Fibroblast of skin of scalp (primary cell): ENCODE measurements at places on chromosomes 5 and 9.

GRCh38 chr5:84480873-84481637, 96.4 kb upstream of the EDIL3 start:
- no peak for DNase-seq

DNA sequence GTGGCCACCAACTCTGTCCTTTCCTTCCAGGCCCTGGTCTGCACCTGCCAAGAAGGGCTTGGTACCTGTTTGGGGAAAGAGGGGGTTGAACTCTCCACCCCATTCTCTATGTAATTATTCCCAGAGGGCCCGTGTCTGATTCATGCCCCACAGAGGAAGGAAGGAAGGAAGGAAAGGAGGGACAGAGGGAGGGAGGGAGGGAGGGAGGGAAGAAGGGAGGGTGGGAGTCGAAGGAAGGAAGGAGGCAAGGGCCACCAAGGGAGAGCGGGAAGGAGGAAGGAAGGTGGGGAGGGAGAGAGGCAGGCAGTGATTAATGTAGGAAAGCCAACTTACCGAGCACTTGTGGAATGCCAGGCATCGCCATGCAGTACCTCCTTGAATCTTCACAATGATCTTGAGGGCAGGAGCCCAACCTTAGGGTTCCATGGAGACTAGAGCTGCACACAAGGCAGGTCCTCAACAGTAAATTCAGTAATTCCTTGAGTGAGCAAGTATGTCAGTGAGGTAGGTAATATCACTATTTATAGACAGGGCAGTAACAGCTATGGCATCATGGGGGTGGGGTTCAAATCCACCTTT, 75.8 kb downstream of the FGF18 start:
- DNase-seq = peak; percentile 44

GRCh38 chr5:170913573-170913972, 51.8 kb downstream of the RANBP17 start:
- DNase-seq = no peak

- DNase-seq = no peak
Observed at GRCh38 chr5:61919920-61920319, 386.1 kb upstream of the KIF2A start.

DNA sequence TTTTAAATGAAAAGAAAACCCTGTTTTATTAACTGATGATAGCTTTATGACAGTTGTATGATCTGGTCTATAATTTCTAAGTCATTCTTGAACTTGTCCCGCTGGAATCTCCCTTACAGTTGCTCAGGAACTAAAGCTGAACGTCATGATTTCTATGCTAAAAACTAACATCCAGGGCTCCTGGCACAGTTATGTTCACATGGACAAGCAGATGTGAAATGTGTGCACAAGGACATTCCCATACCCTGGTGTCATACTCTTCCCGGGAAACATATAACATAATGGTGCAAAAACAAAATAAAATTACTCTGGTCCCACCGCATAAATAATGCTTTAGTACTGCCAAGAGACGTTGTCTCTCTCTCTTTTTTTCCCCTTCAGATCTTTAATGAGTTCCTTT, 134.9 kb downstream of the PRDM6 start:
- DNase-seq = no peak
